ENCODE measurements at places on chromosomes 13 and 19.

DNA sequence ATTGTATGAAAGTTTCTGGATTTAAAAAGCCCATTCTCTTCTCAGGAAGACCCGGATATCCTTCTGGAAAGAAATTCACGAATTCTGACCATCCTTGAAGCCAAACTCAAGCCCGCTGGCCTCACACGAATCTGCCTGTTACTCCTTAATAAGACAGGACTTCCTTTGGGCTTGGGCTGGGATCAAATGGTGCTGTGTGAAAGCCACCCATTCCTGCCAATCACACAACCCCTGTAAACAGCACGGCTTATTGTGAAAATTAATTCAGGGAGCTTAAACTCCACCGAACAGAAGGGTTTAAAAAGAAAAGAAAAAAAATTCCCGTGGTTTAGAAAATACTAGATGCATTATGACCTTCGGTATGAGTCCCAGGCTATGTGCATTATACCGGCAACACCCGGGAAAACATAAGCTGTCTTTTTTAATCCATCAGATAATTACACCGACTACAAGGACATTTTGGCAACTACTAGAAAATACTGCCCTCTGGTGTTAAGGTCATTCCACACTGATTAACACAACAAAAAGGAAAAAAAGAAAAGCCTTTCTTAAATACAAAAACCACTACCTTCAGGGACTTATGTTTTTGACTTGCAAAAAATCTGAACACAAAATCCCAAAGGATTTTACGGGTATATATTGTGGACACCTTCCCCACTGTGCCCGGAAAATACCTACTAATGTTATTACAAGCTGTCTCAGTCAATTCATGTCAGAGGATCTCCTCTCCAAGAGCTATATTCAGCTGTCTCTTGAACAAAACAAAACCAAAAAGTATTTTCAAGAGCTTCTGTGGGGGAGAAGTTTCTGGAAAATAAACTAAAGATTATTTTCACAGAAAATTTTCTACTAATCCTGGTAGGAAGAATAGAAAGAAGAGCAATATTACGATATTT is 76.0 kb upstream of the LSM14A start:
- no peak for DNase-seq

- no peak for DNase-seq
These were observed 308.1 kb downstream of the COG6 start for GRCh38 chr13:39963612-39964011.

- no peak for DNase-seq
These were observed 73.3 kb downstream of the FGF9 start for GRCh38 chr13:21744149-21744548.

GRCh38 chr19:5890099-5890498 is 13.5 kb downstream of the NDUFA11 start:
- DNase-seq: no peak

DNA sequence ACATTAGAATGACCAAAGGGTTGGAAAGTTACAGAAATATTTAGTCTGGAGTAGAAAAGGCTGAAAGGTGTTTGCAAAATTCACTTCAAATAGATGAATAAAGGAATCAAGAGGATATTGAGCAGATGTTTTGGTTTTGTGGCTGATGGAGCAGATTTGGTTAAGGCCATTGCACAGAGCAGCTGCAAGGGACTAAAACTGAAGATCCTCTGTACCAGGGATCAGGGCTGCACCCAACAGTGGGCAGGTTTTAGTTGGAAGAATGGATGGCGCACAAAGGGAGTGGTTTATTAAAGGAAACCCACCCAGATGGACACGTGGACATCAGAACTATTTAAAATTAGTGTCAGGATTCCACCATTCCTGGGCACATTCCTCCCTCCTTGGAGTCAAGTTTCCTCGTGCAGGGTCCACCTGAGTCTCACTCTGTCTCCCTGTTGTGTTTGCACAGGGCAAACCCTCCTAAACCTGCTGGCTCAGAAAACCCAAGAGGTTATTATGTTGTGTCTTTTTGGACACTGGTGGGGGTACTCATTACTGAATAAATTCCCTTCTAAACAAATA is 9.2 kb upstream of the UBAC2 start:
- no peak for DNase-seq

- DNase-seq: no peak
These were observed 157.5 kb downstream of the DNAJC15 start for GRCh38 chr13:43180837-43181236.

- DNase-seq: no peak
These were observed 119.1 kb downstream of the KLF12 start for GRCh38 chr13:74015137-74015536.

GRCh38 chr13:113848020-113848419 is 15.9 kb downstream of the GAS6 start:
- DNase-seq: no peak

- no peak for DNase-seq
These were observed 117.3 kb downstream of the KDM4B start for GRCh38 chr19:5086230-5086629.

DNA sequence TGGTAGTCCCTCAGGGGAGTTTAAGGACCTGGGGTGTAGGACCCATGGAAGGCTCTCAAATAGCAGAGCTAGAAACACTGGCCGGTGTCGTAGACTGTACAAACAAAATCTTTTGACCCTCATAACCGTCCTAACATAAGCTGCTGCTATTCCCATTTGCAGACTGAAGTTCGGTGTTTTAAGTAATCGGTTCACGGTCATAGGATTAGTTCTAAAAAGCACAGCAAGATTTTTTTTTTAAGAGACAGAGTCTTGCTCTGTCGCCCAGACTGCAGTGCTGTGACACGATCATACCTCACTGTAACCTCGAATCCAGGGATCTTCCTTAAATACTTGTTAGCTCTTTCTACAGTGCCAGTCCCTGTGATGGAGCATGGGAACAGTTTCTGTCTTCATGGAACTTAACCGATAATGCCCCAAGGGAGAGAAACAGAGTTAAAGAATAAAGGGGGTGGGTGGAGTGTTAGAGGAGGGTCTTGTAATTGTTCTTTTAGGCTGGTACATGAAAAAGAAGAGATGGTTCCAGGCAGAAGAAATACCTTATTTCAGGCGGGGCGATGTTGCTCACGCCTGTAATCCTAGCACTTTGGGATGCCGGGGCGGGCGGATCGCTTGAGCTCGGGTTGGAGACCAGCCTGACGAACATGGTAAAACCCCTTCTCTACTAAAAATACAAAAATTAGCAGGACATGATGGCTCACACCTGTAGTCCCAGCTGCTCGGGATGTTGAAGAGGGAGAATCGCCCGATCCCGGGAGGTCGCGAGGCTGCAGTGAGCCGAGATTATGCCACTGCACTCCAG is 475 bp upstream of the ZC3H4 start:
- DNase-seq: no peak

- no peak for DNase-seq
These were observed 8.7 kb downstream of the SHKBP1 start for GRCh38 chr19:40585241-40585981.

- DNase-seq: no peak
These were observed 87.3 kb downstream of the KCTD15 start for GRCh38 chr19:33883859-33884519.

DNA sequence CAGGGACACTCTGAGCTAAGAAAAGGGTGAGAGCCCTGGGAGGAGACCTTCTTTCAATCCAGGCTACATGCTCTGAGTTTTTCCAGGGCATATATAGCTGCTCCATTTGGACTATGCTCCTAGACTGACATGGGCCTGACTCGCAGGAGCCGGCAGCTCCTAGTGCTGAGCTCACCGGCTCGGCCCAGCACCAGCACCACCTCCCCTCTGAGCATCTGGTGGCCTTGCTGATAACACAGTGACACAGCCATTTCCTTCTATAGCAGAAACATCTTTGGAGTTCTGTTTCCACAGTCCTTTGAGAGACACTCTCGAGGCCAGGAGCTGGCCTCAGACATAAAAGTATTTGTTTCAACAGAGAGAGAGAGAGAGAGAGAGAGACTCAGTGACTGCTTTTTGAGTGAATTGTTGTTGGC is 184.9 kb downstream of the TM9SF2 start:
- DNase-seq: no peak

DNA sequence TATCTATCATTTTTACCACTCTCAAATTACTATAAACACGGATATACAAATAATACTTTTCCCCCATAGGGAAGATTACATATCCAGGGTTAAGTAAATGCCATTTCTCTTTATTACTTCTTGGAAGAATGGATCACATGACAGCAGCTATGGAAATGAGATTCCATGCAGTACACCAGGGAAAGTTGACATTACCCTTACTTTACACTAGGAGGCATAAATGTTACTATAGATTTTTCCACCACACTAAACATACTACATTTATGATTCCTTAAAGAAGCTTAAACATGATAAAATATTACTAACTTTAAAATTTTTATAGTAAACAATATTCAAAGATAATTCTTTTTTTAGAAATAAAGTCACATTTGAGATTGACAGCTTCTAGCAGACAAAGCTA is 611.4 kb downstream of the PCDH9 start:
- no peak for DNase-seq

- peak; percentile 81 for DNase-seq
These were observed 278 bp upstream of the ZNF274 start for GRCh38 chr19:58182577-58182988.

- DNase-seq: no peak
These were observed 48.9 kb downstream of the CDADC1 start for GRCh38 chr13:49296659-49297058.

DNA sequence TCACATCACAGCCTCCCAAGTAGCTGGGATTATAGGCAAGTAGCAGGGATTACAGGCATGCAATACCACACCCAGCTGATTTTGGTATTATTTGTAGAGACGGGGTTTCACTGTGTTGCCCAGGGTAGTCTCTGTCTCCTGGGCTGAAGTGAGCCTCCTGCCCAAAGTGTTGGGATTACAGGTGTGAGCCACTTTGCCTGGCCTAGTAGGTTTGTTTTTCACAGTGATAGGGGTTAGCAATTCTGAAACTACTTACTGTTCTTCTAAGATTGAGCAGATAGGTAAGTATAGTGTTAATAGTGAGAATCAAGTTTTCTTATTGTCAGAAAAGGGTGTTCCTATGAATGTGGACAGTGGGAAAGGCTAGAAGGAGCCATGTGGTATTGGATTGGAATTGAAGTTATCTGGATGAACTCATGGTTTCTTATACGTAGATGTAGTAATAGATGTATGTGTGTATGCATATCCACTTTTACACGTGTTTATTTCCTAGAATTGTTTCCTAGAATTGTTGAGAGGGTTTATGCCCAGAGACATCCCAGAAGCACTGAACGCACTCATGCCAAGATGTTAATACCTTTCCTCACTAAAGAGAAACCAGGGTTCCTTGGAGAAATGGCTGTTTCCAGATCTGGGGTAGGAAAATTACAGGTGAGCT is 49.1 kb downstream of the SAE1 start:
- no peak for DNase-seq

GRCh38 chr13:23432626-23433025 is 876 bp downstream of the SACS start:
- no peak for DNase-seq

GRCh38 chr19:44608391-44608821 is 5.0 kb upstream of the IGSF23 start:
- no peak for DNase-seq

GRCh38 chr13:64066711-64067110 is 2651.1 kb upstream of the PCDH20 start:
- DNase-seq: no peak

GRCh38 chr13:106802917-106803316 is 235.0 kb upstream of the ARGLU1 start:
- DNase-seq: no peak

DNA sequence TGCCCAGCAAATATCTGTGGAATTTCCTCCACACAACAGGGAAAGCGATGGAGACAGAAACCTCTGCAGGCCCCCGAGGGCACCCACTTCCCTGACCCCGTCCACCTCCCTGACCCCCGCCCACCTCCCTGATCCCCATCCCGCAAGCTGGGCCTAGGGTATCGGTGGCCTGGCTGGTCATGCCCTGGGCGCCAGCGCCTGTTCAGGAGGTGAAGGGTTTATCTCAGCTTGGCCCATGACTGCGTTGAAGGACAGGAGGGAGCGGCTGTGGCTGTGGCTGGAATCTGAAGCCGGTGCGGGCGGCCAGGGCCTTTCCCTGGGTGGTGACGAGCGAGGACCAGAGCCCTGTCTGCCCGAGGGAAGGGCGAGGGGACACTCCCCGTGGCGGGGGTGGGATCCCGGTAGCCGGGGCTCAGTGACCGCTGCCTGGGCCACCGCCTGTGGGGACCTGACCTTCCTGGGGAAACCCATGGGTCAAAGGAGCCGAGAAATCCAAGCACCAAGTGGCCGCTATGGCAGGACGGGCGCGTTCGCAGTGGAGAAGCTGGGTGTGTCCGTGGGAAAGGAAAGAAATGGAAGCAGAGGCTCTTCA is 20.7 kb downstream of the GAS6 start:
- no peak for DNase-seq

DNA sequence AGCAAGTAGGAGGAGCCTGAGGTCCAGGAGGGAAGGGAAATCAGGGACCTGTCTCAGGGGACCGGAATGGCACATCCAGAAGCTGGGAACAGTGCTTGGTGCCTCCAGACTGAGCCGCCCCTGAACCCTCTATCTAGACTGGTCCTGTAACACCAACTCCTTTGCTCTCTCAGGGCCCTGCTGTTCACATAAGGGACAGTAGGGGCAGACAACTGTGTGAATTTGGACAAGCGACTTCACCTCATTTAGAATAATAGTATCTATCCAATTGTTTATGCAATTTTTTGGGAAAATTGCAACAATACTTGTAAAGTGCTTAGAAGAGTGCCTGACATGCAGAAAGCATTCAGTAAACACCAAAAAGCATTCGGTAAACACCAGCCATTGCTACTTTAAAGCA is 14.0 kb downstream of the SYMPK start:
- no peak for DNase-seq

GRCh38 chr19:13091400-13092157 is 11.1 kb downstream of the LYL1 start:
- DNase-seq: no peak

GRCh38 chr19:41784743-41785142 is 11.6 kb upstream of the CEACAM3 start:
- DNase-seq: no peak

GRCh38 chr13:97316390-97316789 is 94.3 kb downstream of the MBNL2 start:
- no peak for DNase-seq

- DNase-seq: no peak
These were observed 17.1 kb downstream of the IGFL3 start for GRCh38 chr19:46107371-46107770.

DNA sequence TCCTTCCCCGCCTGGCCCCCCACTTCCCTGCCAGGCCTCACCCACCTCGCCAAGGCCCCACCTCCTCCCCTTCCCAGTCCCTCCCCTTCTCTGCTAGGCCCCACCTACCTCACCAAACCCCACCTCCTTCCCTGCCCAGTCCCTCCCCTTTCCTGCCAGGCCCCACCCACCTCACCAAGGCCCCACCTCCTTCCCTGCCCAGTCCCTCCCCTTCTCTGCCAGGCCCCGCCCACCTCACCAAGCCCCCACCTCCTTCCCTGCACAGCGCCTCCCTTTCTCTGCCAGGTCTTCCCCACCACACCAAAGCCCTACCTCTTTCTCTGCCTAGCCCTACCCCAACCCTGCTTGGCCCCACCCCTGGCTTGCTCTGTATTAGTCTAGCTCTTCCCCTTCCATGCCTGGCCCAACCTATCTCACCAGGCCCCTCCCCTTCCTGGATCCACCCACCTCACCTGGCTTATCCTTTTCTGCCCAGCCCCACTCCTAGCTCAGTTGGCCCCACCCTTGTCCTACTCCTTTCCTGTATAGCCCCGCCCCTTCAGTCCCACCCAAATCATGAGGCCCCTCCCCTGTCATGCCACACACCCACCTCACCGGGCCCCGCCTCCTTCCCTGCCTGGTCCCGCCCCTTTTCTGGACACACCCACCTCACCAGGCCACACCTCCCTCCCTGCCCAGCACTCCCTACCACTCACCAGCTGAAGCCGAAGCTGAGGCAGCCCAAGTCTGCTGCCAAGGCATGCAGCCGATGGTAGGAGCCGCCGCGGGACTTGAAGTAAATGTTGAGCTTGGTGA is 16.2 kb downstream of the CERS1 start:
- peak; percentile 22 for DNase-seq
